ENCODE measurements at places on chromosomes 1 and 21.
A peak's percentile ranks its signal among the peaks of the same experiment; 100 is the strongest.

GRCh38 chr1:97571760-97572159 is 349.1 kb downstream of the DPYD start:
- DNase-seq: no peak

DNA sequence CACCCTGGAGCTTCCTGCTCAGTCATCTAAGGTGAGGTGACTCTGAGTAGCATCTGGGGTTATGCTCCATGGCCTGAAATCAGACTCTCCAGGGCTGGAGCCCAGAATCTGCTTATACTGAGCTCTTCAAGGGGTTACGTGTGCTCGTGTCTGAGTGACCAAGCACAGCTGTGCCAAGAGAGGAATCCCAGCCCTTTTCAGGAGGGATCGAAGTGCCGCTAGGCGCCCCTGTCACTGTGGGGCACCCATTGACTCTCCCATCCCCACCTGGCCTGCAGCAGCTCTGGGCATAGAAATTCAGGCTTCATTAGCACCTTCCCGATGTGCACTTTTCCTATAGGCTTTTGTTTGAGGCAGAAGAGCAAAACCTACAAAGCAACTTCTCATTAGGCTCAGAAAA is 13.8 kb downstream of the VASH2 start:
- no peak for DNase-seq

DNA sequence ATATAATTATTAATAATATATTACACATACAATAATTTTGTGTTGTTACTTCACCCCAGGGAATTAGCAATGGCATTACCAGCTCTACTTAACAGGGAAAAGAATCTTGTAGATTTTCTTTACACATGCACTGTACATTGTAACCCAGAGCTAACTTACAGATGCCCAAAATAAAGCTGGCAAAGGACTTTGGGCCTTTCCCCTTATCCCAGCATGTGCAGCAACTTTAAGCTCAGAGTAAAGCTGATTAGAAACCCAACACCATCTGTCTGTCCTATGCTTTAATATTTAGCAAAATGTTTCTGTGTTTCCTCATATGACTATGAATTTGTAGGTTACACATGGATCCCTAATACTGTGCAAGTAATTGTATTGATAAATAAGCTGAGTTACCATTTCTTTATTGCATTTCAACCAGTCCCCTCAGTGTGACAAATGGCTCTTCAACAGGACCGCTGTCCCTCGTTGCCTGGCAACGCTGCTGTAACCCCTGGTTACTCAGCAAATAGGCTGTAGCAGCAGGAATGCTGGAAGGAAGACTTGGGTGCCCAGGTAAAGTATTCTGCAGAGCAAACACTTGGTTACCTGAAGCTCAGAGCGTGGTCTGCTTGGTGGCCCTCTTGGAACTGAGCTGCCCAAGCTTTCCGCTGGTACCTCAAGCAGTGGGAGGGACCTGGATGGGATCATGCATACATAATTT is at the start of gene USH2A:
USH2A (minus strand) TSS at position 628 of the 700 bp plus-strand sequence. CDS start 1,112 bp downstream, outside the sequence.
- DNase-seq: peak; percentile 54

GRCh38 chr1:3886106-3886670 is 13.9 kb downstream of the C1orf174 start:
- DNase-seq: no peak

- DNase-seq: no peak
These were observed 92.1 kb upstream of the EDN2 start for GRCh38 chr1:41576620-41577019.

DNA sequence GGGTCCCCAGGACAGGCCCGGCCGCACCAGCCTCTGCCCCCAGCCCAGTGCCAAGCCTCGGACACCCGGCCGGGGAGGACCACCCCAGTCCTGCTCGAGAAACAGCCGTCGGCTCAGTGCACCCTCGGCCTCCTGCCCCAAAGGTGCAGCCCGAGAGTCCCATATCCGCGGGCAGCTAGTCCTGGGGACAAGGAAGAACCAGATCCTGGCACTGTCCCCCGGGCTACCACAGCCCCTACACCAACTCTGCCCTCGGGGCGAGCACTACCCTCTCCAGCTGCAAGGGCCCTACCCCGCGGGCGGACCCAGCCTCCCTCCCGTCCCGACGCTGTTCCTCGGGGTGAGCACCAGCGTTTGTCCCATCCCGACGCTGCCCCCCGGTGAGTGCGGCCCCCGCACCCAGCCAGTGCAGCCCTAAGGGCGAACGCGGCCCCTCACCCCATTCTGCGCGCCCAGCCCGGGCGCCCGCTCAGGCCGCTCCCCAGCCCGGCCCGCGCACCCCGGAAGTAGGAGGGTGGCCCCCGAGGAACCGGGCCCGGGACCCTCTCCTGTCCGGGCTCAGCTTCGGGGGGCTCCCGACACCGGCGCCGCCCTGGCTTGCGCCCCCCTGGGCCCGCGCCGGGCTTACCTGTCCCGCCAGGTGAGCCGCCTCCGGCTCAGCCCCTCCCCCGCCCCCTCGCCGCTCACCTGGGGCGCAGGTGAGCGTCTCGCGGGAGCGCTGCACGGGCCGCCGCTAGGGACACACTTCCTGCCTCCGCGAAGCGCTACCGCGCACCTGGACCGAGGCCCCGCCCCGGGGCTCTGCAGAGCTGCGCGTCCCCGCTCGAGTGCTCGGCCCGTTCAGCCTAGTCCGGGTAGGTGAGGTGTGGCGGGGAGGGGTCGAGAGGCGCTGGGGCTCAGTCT is at the start of gene KDF1:
KDF1 (minus strand) TSS at position 747 of the 903 bp plus-strand sequence. CDS start 8,088 bp downstream, outside the sequence.
- DNase-seq: peak; percentile 51

GRCh38 chr1:68111519-68112436 is 61.4 kb upstream of the DIRAS3 start:
- DNase-seq: peak; percentile 75

DNA sequence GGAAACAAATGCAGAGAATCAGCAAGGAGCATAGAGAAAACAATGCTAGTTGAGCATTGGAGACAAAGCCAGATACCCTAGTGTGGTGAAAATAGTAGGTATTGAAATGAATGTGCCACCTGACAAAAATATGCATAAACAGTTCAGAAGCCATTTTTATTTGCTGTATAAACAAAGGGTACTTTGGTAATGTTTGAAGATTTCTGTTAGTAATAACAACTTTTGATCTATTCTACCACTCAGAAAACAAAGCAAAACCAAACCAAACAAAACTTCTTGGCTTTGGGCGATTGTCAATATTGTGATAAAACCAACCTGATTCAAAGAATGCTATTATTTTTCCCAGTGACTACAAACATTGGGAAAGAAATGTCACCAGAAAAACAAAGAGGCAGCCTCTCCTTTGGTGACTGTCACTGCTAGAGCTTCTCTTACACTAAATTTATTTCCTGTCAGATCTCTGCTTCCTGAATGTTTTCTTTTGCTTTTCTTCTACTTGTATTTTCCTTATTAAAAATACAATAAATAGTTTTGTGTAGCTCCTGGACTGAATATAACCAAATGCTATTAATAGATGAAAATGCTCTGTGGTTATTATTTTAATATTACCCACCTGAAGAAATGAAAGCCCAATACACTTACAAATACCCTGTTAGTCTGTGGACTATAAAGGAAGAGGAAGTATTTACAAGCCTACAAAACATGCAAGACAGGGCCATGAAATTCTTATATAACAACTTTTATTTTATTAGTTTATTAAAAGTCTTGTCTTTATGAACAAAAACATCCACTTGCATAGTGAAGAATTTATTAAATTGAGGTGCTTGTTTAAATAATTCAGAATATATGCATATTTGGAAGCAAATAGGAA is 5.7 kb downstream of the ATP6V1G3 start:
- DNase-seq: peak; percentile 91

GRCh38 chr21:39144191-39144590 is 39.1 kb downstream of the PSMG1 start:
- no peak for DNase-seq

DNA sequence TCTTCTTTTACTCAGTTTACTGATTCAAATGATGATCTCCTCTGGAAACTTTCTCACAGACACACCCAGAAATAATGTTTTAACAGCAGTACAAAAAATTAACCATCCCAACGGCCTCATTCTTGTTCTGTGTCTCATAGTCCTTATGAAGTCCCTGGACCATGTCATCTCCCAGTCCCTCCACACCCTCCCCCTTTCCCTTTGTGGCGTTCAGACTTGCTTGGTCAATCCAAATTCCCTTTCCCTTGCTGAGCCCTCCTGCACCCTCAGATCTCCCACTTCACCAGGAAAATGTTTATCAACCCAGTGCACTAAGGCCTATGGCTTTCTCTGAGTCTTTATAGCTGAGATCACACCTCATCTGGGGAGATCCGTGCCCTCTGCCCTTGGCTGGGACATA is 85.9 kb downstream of the CENPF start:
- no peak for DNase-seq

DNA sequence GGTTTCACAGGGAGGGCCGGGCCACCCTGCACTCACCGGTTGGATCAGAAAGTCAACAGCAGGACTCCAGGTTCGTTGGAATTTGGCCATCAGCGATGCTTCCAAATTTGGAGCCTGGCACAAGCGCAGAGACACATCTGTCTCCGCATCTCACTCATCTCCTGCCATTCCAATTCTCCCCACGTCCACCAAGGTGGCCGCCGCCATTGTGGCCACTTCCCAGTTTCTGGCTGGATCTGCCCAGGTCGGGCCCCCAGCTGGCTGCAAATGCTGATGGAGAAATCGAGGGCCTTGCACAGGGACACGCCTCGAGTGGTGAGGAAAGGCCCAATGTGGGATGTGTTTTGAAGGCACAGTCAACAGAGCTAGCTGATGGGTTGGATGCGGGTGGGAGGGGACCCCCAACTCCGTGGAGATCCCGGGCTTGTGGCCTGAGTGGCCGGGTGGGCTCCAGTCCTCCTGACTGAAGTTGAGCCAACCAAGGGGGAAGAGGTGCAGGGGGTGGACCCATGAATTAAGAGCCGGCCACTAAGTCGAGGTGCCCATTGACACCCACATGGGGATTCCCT is 102.7 kb downstream of the CRYAA start:
- DNase-seq: no peak

- DNase-seq: no peak
These were observed 136.9 kb upstream of the C8B start for GRCh38 chr1:57102561-57103326.

DNA sequence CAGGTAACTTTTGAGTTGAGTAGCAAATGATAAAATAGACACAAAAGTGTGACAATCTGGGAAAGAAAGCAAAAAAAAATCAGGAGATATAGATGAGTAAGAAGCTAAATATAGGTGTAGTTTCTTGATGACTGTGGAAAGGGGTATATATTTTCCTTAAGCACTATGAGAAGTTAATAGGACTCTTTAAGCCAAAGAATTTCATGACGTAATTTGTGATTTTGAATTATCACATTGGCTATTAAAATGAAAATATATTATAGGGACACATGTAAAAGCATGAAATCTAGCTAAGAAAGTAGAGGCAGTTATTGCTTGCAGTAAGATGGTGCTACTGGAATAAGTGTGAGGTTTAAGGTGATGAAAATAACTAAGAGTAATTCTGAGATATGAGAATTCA is 759.1 kb downstream of the KCNT2 start:
- DNase-seq: no peak

GRCh38 chr1:109919303-109919702 is 8.7 kb downstream of the CSF1 start:
- DNase-seq: no peak

DNA sequence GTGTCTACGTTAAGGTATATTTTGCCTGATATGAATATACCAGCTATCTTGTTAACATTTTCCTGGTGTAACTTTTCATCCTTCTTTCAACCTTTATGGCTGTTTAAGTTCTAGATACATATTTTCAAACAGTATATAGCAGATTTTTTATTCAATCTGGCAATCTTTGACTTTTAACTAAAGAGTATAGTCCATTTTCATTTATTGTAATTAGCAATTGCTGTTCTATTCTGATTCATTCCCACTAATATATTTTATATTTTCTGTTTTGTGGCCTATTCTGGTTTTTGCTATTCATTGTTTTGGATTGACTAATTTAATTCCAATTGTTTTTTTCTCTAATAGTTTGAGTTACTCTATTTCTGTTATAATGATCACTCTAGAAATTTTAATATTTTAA is 7.3 kb upstream of the C1orf162 start:
- no peak for DNase-seq

GRCh38 chr1:119040906-119041305 is 52.8 kb upstream of the TBX15 start:
- DNase-seq: no peak

DNA sequence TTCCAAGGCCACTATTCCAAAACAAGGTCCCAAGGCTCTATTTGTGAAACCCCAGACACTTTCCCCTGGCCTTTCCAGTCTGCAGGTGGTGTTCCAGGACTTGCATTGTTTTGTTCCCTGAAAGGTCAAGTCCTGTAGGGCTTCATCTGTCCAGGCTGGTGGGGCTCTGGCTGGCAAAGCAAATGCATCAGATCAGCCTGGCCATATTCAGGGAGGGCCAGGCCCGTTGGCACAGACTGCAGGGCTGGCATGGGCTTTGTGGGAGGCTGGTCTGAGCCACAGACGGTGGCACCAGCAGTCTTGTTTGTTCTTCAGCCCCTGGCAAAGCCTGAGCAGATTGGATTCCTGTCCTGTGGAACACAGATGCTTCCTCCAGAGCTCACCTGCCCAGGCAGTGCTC is 93.0 kb downstream of the SPATA46 start:
- no peak for DNase-seq

DNA sequence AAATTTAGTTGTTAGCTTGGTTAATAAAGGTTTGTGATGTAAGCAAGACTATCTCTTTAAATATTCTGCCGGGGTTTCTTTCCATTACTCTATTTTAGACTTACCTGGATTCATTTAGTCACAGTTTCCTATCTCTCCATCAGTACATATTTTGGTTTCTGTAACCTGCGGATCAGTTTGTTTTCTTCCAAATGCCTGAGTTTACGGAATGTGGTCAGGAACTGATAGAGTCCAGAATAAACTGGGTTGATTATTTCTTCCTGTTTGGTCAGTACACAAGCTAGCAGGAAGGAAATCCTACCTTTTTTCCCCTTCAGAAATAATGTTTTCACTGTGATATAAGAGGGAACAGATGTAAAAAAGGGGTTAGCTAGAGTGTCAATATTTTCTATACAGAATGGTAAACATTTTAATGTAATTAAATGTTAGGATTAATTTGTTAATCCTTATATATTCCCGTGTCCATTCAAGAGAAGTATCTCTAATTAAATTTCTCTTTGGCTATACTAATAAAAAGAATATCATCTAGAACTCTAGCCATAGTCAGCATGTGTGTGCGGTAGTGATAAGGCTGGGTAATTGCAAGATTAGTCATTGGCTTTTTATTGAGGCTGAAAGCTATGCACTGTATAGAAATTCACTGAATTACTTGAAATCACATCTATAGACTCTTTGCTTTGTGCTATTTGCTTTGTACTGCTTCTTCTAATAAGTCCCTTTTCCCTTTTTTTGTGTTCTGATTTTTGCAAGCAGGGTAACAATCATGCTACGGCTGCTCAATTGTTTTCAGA is 144.7 kb upstream of the ADGRL4 start:
- DNase-seq: no peak

DNA sequence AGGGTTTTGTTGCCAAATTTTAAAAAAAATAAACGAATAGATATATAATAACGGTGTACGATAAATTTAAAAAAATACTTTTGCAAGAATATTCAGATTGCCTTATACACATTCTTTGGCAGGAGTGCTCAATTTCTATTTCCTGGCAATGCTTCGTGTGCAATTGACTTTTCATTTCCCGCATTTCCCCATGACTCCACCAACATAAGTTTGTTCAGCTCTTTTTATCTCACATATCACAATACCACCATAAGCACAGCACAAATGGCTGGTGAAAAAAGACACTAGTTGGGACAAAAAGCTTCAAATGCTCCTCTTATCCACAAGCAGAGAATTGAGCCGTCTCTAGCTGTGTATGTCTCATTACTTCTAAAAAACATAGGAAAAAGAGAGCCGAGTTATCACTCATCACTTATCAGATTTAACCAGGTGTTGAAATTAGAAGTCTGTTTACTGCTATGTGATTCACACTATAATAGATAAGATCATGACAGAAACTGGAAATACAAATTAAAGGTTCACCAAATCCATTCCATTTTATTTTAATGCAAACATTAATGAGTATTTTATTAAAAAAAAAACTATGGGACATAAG is 28.9 kb upstream of the RGS1 start:
- no peak for DNase-seq
